ENCODE measurements at places on chromosomes 7 and 10.

GRCh38 chr7:135512135-135512887, 2.4 kb upstream of the CNOT4 start:
- DNase-seq: no peak

DNA sequence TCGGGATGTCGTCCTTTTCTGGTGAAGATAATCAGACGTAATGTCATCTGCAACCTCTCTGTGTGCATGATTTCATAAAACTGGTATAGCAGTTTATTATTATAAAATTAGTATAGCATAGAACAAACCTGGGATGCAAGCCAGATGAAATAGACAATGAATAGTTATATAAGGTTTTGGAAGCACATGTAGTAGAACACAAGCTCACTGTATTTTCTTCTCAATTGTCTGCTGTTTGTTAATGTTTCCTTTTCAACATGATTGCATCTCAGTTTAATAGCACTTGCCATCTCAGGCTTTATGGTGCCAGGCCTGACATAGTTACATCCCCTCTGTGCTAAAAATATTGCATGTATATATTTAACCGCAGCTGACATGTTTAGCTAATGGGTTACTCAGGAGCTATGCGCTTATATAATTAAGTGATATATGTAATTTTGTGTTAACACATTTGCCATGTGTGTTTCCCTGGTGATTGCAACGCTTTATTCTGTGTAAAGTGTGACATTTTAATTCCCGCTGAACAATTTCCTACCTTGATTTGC, 132.7 kb downstream of the ARID5B start:
- DNase-seq: no peak

- DNase-seq: no peak
These were observed 8.1 kb upstream of the LBX1 start for GRCh38 chr10:101237081-101237981.

GRCh38 chr7:96244992-96245292, 77.0 kb downstream of the SLC25A13 start:
- DNase-seq: no peak

GRCh38 chr7:94388540-94388939, 6.2 kb upstream of the COL1A2 start:
- DNase-seq: no peak

DNA sequence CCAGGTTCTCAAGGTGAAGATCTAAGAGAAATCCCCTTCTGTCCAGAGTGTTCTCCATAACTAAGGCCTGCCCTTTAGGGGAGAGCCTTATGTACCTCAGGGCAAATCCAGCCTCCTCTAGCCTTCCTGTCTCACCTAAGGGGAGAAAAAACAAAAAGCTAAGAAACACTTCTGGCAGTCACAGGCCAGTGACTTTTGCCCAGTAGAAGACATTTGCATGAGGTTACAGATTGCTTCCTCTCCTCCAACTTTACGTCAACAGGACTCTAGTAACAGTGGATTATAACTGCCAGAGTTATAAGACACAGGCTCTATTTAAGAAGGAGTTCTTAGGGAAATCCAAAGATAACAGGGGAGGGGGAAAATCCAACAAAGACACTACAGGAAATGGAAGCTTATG, 15.9 kb upstream of the FAM241B start:
- DNase-seq: no peak

- no peak for DNase-seq
These were observed 480.2 kb downstream of the KCNMA1 start for GRCh38 chr10:77157248-77158019.

DNA sequence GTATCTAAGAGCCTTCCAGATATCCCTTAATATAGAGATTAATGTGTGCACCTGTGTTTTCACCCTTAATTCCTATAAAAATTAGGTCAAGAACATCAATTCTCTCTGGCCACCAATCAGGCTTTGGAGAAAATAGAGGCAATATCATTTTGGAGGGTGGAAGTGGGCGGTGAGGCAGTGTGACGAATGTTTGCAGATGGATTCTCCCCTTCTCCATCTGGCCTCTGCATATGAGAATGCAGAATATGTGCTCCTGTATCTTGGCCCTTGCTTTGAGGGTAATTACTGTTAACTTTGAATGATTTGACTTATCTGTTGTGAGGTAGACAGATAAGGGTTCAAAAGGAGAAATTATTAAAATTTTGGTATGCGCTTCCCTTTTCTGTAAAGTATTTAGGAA, 304.0 kb upstream of the NPSR1 start:
- DNase-seq: no peak

- no peak for DNase-seq
These were observed 160.1 kb downstream of the NEURL1 start for GRCh38 chr10:103653581-103654037.

DNA sequence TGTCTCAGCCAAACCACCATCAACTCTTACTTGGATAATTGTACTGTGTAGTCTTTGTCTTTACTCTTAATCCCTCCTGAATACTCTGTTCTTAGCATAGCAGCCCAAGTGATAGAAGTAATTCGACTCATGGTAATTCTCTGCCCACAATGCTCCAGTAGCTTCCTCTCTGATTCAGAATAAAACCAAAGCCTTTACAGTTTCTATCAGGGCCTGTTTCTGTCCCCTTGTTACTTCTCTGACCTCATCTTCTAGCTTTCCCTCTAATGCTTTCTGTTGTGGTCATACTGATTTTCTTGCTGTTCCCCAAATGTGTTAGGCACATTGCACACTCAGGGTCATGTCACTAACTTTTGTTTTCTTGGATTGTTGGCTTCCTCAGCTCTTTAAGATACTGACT, 8.0 kb downstream of the ZNF518A start:
- no peak for DNase-seq

GRCh38 chr7:4129481-4130122, 552.5 kb upstream of the FOXK1 start:
- no peak for DNase-seq

GRCh38 chr10:103181244-103181643, 11.8 kb downstream of the NT5C2 start:
- no peak for DNase-seq

DNA sequence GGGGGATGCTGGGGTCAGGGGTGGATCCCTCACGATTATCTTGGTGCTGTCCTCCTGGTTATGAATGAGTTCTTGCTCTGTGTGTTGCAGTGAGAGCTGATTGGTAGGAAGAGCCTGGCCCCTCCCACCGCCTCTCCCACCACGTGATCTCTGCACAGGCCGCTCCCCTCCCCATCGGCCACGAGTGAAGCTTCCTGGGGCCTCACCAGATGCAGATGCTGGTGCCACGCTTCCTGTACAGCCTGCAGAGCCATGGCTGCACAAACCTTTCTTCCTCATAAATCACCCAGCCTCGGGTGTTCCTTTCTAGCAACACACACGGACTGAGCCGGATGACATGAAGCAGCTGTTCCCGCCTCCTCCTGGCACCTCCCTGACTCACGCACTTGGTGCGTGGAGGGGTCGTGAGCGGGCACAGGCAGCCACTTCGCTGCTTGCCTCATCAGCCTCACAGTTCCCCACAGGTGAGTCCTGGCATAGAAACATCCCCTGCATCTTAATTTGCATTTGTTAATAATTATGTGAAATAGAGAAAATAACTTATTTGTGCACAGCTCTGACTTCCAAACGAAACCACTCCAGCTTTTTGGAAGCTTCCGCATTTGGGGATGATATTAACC, 210.8 kb downstream of the ADARB2 start:
- DNase-seq: no peak

GRCh38 chr10:132961787-132962622, 19.6 kb upstream of the CFAP46 start:
- peak; percentile 65 for DNase-seq

DNA sequence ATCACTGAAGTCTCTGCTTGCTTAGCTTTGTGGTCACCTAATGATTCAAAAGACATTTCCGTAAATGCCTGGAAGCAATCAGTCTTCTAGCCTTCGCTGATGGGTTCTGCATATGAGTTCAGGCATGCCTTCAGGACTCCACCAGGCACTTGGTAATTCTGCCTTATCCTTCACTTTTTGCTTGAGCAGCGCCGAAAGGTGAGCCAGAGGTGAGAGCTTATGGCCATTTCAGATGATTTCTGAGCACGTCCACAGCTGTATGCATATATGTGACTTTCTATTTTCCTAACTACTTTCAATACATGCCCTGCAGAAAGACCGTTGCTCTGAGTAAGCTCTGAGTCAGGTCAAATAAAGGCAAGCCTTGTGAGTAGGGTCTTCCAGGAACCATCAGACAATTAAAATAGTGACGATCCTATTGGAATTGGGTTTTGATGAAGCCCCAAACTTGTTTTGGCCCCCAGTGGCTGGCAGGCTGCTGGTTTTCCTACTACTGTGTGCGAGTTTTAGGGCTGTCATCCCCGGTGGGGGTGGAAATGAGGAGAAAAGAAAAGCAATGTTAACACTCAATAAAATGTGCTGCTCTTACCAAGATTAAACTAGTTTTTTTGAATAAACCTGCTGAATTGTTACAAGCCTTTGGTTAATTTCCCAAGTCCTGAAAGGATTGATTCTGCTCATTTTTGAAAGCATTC, 154.4 kb upstream of the AKR1E2 start:
- DNase-seq: no peak

DNA sequence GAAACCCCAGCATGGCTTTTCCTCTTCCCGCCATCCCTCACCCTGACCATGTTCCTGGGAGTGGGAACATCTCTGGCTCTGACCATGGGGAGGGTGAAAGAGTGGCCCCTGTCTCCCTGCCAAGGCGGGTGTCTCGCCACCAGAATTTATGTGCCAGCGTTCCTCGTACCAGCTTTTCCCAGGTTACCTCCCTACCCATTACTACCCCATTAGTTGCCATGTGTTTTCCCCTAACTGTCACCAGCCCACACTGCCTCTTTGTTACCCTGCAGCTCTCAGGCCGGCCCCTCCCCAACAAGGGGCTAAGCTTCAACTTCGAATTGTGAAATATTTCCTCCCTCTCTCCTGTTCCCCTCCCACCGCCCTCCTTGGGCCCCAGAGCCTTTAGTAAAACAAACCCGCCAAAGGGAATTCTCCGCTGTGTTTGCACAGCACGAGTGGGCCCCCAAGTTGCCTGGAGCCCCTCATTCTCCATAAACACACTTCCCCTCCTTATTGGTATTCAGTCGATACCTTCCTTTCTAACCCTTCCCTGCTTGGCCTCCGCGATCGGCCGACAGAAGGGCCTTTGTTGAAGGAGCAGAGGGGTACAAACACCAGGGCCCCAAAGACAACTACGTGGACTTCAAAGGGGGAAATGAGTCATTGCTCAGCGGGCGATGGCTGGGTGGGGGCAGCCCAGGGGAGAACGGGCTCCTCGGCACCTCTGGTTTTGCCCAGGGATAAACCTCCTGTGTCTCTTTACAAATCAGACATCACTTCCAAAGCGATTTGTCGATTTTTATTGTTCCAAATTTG, 45.5 kb downstream of the SLIT1 start:
- no peak for DNase-seq

DNA sequence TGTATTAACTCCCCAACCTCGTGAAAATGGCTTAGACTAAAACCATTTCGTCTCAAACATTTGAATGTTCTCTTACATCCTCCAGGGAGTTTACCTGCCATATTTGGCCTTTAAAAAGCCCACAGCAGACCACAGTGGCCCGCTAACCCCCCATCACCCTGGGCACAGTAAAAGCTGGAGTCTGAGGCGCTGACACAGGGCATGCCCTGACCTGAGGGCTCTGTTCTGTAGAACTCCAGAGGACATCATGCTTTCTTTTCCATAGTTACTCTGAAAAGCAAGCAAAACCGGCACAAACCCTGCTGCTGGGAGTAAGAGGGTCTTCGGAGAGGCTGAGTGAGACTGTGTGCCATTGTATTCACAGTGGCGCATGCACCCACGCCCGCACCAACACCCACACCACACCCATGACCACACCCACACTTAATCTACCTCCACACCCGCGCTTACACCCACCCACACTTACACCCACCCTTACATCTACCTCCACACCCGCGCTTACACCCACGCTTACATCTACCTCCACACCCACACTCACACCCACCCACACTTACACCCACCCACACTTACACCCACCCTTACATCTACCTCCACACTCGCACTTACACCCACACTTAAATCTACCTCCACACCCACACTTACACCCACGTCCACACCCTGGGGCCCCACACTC, 32.1 kb downstream of the LRRC27 start:
- DNase-seq: no peak

GRCh38 chr10:47452495-47453140, 31.3 kb downstream of the ANXA8 start:
- no peak for DNase-seq

DNA sequence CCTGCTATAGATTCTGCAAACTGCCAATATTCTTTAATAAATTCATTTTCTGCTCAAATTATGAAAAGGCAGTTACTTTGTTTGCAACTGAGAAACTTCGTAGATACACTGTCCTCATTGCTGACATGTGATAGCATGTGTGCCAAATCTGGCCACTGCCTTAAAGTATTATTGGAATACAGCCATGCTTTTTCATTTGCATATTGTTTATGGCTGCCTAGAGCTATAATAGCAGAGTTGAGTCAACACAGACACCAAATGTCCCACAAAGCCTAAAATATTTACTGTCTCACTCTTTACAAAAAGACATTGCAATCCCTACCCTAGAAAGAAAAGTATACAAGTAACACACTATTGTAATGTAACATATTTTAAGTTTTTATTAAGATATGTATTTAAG, 647.4 kb downstream of the XPNPEP1 start:
- peak; percentile 10 for DNase-seq

- DNase-seq: no peak
These were observed 34.0 kb upstream of the R3HCC1L start for GRCh38 chr10:98100476-98100875.

DNA sequence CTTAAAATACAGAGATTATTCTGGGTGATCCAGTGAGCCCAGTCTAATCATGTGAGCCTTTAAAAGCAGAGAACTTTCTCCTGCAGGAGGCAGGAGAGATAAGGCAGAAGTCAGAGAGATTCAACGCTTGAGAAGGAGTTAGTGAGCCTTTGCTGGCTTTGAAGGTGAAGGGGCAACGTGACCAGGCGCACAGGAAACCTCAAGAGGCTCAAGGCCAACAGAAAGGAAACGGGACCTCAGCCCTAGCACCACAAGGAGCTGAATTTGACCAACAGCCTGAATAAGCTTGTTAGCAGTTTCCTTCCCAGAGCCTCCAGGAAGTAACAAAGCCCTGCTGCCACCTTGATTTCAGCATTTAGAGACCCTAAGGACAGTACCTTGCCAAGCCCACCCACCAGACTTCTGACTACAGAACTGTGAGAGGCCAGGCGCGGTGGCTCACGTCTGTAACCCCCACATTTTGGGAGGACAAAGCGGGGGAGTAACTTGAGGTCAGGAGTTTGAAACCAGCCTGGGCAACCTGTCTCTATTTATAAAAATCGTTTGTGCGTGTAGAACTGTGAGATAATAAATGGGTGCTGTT, 87.3 kb upstream of the KAT6B start:
- no peak for DNase-seq

DNA sequence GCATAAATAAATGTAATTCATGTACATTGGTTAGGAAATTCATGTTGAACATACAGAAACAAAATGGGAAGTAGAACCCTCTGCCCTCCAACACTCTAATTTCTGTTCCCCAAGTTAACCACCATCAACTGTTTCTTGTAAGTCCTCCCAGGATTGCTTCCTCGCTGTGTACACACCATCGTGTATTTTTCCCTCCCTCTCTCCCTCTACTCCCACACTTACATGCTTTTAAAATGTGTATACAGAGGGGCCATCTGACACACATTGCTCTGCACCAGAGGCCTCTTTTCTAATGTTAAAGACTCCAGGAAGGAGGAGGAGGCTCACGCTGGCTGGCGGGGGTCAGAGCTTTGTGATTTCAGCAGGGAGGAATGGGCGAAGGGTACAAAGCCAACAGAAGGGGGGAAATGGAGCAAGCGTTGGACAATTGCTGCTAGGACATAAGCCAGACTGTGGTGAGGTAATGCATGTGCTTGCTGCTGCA, 1.9 kb upstream of the EPHA1 start:
- DNase-seq: no peak

GRCh38 chr7:150719960-150720891, 3.8 kb downstream of the GIMAP1 start:
- DNase-seq: no peak

GRCh38 chr7:75968561-75969001, 25.8 kb downstream of the TMEM120A start:
- no peak for DNase-seq
